ENCODE measurements at places on chromosomes 11 and 22. TPM values are rescaled to one million over a fixed set of nuclear protein-coding genes. Genes with fewer than 3 reads are reported as not detected.

The HPS4 gene
- total RNA-seq = 15.9 TPM

- DNase-seq = peak; percentile 22
Observed at GRCh38 chr11:65595543-65596281, at the start of gene KCNK7. KCNK7 (minus strand) TSS chr11:65595800; CDS start chr11:65595772, 28 bp downstream.

- DNase-seq = peak; percentile 92
Observed at GRCh38 chr11:17985517-17985916, 27.3 kb downstream of the SERGEF start.

The HBE1 gene
- total RNA-seq = 0.62 TPM

- DNase-seq = no peak
Observed at GRCh38 chr11:78828676-78829075, 254.0 kb upstream of the NARS2 start.

The WEE1 gene
- total RNA-seq = 46.9 TPM

DNA sequence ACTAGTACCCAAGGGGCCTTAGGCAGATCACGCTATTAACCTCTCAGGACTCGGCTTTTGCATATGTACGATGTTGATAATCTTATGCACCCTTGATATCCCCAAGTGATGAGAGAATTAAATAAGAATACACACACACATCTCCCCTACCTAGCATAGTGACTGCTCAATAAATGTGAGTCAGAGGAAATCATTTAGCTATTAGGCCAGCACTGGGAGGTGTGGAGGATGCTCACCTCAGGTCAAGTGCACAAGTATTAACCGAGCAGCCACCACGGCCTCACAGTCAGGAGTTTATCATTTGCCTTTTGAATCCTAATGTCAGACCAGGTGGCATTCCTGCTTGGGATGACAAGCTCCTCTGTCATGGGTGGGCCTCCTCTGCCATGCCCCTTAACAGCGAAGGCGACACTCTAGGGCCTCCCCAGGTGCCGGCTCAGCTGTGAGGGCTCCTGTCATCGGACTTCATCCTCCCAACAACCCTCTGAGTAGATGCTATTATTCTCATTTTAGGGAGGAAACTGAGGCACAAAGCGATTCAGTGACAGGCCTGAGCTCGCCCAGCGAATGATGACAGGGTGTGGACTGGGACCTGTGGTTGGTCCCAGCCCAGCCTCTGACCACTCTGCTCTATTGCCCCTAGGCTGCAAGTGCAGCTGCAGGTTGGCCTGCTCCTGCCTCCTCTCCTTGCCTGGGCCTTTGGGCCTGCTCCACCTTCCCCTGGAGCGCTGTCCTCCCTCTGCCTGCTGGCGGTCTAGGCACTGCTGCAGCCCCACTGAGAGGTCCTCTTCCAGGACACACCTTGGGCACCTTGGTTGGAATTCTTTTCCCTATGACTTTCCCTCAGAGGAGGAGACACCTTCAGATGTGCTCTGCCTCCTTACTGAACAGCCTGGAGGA lies 5.0 kb upstream of the SOX10 start:
- DNase-seq = no peak
